ENCODE measurements at places on chromosomes 5 and 9.
A peak's percentile ranks its signal among the peaks of the same experiment; 100 is the strongest.

- DNase-seq: no peak
Observed at GRCh38 chr9:9790216-9790872, 822.5 kb downstream of the PTPRD start.

DNA sequence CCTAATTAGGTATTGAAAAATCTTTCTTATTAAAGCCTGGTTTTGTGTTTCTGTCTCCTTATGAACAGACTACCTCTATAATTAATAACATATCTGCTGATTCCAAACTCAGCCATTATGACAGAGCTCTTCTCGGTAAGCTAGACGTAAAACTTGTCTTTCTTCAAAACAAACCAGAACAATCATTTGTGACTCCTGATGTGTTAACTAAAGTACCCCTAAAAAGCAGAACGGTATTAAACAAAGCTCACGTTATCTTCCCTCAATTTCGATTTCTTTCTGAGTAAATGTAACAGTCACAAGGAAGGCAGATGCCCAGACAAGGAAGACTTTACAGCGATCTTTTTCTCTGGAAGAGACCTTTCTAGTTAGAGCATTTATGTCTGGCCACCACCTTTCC lies 1.8 kb downstream of the SEMA5A start:
- no peak for DNase-seq

DNA sequence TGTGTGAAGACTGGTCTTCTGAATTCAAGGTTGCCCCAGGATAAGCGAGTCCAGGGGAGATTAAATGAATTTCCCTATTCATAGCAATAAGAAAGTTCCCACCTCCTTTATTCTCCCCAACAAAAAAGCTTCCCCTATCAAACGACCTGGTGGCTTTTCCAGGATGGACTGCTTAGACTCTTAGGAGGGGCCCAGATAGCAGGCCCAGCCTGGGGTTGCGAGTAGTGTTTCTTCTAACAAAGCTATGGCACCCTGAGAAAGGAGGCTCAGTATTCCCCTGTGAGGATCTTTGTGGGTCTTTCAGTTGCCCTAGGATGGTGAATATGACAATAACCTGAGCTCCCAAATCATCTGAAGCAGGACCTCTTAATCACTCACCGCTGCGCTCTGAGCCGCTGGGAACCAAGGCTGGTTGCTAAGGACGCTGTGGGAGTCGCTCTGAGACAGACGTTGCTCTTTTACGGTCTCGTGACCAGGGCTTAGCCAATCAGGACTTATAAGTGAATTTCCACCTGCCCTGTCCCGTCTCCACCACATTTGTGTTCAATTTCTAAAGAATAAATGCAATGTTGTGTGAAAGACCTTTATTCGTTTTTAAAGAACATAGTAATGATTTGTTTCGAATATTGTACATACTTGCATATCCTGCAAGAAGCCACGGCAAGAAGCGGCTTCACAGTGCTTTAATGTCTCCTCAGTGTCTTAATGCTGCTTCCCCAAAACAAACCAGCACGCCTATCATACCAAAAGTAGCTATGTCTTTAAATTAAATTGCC lies at the start of gene TMEM232:
Gene TMEM232 (minus strand): TSS at position 423 of the 776 bp plus-strand sequence. CDS start 59,319 bp downstream, outside the sequence.
- DNase-seq: peak; percentile 21

- DNase-seq: no peak
Observed at GRCh38 chr5:154794525-154795234, 39.5 kb downstream of the LARP1 start.

- no peak for DNase-seq
Observed at GRCh38 chr9:109411069-109411761, 86.9 kb downstream of the PTPN3 start.

GRCh38 chr5:137316346-137316736 lies 182.8 kb downstream of the SPOCK1 start:
- peak; percentile 8 for DNase-seq
